ENCODE measurements at places on chromosomes 1 and 21.

DNA sequence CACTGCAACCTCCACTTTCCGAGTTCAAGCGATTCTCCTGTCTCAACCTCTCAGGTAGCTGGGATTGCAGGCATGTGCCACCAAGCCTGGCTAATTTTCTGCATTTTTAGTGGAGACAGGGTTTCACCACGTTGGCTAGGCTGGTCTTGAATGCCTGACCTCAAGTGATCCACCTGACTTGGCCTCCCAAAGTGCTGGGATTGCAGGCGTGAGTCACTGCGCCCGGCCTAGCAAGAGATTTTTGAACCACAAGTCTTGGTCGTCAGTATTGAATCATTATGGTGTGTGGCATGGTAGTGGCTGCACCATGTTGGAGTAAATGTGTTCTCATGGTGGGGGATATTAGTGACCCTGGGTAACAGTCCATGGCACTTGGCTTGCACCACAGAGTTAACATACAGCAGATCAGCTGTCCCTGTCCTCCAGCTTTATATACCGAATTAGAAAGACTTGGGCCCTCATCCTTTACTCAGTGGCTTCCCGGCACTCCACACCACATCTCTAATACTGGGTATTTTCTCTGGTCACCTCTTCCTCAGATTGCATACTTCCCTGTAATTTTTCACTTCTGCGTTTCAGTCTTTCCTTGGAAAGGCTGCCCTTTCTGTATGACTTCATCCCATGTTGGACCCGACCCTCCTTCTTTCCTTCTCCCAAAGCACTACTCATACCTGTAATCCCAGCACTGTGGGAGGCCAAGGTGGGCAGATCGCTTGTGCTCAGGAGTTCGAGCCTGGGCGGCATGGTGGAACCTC, 25.1 kb downstream of the AK4 start:
- no peak for DNase-seq

GRCh38 chr1:22731924-22732720, 21.5 kb downstream of the EPHB2 start:
- no peak for DNase-seq

GRCh38 chr21:41367301-41367944, 5.6 kb downstream of the MX2 start:
- no peak for DNase-seq

DNA sequence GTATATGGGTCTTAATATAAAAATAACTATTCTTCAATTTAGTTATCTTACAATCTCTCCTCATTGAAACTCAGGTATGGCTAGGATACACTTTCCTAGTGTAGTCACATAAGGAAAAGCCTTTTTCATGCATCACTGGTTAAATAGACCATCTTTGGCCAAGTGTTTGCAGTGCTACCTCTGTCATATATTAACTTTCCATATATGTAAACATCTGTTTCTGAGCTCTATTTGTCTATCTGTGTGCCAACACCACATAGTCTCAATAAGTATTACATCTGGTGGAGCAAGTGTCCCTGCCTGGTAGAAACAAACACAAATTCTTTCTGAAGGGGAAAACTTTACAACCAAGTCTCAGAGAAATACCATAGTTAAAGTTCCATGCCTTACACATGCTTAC, 134.6 kb downstream of the TSEN15 start:
- no peak for DNase-seq

GRCh38 chr1:43881415-43881814, 52.2 kb upstream of the ARTN start:
- DNase-seq = no peak

- no peak for DNase-seq
Observed at GRCh38 chr1:201229771-201230635, 39.4 kb downstream of the IGFN1 start.

GRCh38 chr1:163410073-163410999, 88.6 kb downstream of the NUF2 start:
- DNase-seq = no peak

- no peak for DNase-seq
Observed at GRCh38 chr1:211723273-211723672, 47.9 kb upstream of the NEK2 start.

GRCh38 chr1:222161676-222162075, 386.2 kb downstream of the HHIPL2 start:
- DNase-seq = no peak

Data from activated T-helper 1 cell treated with Interleukin-2 at 50 U/mL for 16 hours (primary cell).